ENCODE measurements at places on chromosomes 11 and 22. TPM values are rescaled to one million over a fixed set of nuclear protein-coding genes. Genes with fewer than 3 reads are reported as not detected.

The CSNK2A3 gene
- 1.7 TPM for total RNA-seq

The ANO1 gene
- 3.8 TPM for total RNA-seq

The OR4A16 gene
- not detected for total RNA-seq

The VPS26B gene
- total RNA-seq: 43.1 TPM

The INSC gene
- 0.46 TPM for total RNA-seq

The CCDC188 gene
- total RNA-seq: 2.7 TPM

The DERL3 gene
- 0.85 TPM for total RNA-seq

The ZBTB16 gene
- under 0.01 TPM for total RNA-seq

The CARS1 gene
- 85.3 TPM for total RNA-seq
